HCT116 (cell line): ENCODE measurements at places on chromosomes 7 and 10.

- no peak for DNase-seq
Measured at GRCh38 chr10:96260014-96260413, 11.4 kb downstream of the BLNK start.

- DNase-seq = no peak
Measured at GRCh38 chr7:83629117-83629880, 19.6 kb downstream of the SEMA3E start.

GRCh38 chr7:55538538-55538937, 33.8 kb downstream of the VOPP1 start:
- DNase-seq = no peak

DNA sequence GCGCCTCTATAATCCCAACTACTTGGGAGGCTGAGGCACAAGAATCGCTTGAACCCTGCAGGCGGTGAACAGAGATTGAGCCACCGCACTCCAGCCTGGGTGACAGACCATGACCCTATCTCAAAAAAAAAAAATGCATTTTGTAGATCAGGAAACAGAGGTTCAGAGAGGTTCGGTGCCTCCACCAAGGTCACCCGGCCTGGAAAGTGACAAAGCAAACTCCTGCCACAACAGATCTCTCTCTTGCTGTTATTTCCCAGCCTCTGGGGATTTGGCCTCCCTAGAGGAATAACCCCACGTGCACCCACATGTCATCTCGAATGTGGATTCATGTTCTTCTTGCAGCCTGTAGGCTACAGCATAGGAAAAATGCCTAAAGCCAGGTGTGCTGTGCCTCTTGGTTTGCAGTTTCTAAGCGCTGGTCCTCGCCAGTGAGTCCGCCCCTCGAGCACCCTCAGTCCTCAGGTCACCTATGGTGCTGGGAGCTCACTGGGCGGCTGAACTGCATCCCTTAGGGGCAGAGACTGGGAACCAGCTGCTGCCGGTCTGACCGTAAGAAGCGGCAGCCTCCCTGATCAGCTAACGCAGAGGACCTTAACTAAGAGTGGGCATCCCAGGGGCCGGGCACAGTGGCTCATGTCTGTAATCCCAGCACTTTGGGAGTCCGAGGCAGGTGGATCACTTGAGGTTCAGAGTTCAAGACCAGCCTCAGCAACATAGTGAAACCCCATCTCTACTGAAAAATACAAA, 51.7 kb upstream of the SH2B2 start:
- no peak for DNase-seq

DNA sequence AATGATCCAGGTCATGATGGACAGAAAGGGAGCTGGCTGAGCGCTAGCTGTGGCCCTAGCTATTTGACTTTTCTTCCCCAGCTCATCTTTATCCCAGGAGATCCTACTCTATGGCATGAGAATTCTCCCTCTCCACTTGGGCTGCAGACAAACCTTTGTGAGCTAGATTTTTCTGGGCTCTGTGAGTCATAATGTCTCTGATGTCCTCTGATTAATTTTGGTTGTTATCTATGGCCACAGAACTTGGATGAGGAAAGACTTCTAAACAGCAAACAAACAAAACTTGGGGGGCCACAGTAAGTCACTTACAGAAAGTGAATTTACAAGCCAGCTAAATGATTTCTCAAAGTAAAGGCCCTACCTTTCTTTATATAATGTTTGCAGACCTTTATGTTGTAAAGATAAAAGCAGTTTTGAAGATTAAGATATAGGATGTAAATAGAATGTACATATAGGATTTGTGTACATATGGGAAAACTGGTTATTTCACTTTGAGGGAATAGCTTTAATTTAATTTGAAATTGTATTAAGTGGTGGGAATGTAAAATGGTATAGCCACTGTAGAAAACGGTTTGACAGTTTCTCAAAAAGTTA, 10.4 kb downstream of the ABLIM1 start:
- no peak for DNase-seq

DNA sequence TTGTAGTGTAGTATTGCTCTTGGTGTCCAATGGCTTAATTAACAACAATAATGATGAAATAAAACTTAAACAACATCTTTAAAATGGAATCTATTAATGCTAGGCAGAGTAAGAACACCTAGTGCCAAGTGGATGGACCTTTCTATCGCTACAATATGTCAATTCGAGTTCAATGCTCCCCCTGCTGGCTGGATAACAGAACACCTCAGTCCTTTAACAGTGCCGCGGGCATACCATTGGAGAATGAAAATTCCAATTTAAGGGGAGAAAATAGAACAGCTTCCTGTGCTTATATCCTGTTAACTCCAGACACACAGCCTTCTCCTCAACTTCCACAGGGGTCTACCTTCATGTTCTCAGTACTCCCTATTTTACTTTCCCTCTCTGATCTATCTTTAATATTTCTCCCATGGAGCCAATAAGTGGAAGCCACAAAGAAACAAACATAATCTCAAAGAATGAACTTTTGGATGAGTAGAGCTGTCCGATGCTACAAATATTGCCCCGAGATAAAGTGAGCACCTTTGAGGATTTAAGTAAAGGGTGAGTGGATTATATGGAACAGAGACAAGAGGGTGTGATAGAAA, 41.4 kb downstream of the COL1A2 start:
- peak; percentile 54 for DNase-seq

GRCh38 chr7:128055637-128056036, 24.4 kb upstream of the LRRC4 start:
- no peak for DNase-seq

DNA sequence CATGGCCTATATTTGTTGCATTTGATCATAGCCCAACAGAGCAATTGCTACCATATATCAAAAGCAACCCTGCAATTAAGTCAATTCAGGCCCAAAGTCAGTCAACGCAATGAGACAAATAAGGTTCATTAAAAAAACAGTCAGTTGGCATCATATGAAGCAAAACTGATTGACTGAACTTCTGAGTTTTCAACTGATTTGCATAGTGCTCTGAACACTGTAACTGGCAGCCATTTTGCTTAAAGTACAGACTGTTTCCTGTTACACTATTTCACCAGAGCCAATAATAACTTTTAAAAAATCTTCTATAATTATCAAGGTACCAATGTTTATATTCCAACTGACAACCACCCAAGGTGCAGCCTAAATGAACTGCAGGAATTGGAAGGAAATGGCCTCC, 68.4 kb upstream of the RAPGEF5 start:
- no peak for DNase-seq

- DNase-seq = no peak
Measured at GRCh38 chr7:521221-522070, 1.8 kb upstream of the PDGFA start.

GRCh38 chr7:22295402-22296264, 61.3 kb downstream of the RAPGEF5 start:
- DNase-seq = no peak

GRCh38 chr7:92758796-92759431, 77.5 kb downstream of the CDK6 start:
- DNase-seq = no peak

DNA sequence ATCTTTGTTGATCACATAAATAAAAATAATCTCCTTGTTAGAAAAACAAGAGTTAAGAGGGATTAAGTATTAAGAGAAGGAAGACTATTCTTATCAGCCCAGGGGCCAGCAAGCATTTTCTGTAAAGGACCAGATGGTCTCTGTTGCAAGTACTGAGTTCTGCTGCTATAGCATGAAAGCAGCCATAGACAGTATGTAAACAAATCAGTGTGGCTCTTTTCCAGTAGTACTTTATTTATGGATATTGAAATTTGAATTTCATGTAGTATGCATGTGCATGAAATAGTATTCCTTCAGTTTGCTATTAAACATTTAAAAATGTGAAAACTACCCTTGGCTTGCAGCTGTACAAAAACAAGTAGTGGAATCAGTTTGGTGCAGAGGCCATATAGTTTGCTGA, 81.7 kb downstream of the STK31 start:
- no peak for DNase-seq

- DNase-seq = no peak
Measured at GRCh38 chr10:99731306-99732032, 458 bp downstream of the COX15 start.

DNA sequence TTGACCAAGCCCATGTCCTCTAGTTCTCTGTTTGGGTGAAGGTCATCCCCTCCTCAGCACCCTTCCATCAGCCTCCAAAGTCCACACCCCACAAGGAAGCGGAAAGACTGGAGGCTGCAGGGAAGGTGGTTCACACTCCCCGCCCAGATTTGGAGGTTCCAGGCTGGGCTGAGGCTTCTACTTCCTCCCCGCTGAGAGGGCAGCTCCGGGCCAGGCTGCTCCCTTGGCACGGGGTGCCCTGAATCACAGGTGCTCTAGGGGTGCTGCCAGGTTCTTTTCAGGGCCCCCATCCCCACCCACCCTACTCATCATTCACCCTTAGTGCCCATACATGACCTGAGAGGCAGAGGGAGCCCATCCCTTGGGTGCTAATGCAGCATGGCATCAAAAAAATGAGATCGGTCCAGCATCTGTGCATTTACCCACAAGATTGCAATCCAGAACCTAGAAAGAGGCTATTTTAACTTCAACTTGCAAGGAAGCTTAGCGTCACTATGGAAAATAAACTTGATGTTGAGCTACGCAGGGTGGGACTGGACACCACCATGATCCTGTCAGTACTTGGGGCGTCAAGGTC, 47.3 kb upstream of the ZMIZ1 start:
- no peak for DNase-seq

- no peak for DNase-seq
Measured at GRCh38 chr10:34731885-34732701, 83.0 kb downstream of the PARD3 start.

DNA sequence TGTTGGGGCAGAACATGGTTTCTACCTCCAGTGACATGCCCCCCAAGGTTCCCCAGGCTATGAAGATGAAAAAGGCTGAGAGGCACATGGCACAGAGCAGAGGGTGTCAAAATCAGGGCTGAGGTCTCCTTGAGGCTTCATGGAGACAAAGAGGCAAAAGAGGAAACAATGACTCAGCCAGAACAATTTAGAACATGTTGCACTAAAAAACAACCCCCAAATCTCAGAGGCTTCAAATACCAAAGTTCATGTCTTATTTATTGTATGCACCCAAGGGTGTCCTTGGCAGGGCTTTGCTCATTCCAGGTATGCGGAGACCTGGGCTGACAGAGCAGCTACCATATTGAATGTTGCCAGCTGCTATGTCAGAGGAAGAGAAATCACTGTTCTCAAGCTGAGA, 964.1 kb downstream of the GRID1 start:
- DNase-seq = no peak

DNA sequence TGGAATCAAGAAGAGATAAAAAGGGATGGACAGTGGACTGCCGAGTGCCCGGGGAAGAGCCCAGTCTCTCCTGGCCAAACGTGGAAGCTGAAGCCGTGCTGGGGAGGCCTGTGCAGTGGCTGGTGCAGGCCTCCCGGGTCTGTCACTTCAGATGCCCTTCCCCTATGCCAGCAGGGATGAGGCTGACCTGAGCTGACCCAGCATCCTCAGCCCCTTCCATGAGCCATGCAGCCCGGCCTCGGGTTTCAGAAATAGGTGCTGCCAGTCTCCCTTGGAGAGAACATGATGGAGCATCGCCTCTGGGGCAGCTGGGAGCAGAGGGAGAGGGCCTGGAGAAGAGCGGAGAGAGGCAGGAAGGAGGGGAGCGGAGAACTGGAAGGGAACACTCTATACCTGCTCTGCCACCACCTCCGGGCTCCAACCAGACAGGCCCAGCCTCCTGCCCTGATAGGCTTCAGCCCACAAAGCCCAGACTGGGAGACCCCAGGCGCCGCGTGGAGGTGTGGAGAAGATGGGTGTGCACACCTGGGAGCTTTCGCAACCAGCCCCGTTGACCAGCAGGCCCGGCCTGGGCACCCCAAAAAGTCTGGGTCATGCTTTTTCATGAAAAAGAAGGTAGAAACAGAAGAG, 68.6 kb upstream of the PPP2R2D start:
- DNase-seq = no peak

DNA sequence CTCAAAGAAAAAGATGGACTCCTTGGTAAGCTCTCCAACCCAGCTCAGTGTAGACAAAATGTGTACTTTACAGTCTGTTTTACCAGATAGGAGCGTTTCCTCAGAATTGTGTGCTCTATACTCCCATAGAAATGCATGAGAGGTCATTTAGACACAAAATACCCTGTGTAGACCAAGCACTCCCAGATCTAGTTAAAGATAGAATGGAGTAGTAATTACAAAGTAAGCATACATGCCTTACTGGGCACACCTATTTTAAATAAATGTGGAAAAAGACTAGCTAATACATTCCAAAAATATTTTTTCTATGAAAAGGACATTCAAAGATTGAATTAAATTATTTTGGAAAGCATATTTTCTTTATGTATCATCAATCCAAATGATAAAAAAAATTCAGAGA, 271.9 kb upstream of the DGKB start:
- no peak for DNase-seq

DNA sequence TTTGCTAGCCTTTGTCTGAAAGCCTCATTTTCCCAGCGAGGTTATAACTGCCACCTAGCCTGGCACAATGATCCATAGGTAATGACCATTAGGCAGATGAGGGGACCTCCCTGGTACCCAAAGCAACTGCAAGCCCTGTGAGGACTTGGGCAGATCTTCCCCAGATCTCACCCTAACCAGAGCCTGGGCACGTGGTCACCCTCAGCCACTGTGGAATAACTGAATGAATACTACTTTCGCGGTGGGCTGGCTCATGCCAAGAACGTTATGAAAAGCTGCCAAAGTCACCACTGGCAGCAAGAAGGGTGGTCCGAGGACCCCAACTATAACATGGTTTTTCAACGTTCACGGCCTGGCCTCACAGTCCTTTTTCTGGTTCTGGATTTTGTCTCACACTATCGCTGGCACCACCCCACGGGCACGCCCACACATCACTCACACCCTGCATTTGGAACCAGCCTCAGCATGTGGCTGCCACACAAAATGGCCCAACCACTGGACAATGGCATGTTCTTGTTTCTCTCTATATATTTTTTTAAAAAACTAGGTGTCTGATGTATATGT, 3.4 kb downstream of the PRKAG2 start:
- no peak for DNase-seq

DNA sequence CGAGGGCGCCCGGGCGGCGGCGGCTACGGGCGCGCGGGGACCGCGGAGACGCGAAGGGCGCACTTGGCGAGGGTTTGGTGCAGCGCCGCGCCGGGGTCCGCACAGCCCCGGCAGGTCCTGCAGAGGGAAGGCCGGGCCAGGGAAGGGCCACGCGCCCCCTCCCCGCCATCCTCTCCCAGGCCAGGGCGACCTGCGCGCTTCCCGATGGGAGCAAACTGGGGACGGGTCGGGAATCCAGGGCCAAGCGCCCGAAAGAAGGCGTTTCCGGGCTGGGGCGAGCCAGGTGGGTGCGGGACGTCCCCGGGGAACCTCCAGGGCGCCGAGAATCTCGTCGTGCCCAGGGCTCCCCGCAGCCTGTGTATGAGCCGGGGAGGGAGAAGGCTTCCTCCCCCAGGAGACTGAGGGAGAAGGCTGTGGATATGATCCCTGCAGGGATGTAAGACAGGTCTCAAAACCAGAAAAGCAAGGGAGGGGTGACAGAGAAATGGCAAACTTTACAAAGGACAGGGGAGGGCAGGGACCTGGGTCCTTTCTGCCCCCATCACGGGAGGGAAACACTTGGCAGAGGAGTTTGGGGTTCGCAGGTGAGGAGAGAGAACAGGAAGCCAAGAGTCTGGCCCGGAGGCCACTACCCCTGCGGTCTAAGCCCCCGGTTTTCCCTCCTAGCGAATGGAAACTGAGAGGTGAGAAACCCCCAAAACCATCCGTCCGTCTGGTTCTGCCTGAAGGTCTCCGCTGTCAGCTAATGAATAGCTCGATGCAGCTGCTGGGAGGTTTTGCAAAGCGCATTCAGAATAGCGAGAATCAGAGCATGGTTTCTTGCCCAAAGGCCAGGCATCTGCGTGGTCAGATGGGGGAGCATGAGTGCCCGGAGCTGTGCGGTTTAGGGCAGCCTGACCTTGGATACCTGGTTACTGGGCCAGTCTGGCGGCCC, 674 bp downstream of the AMZ1 start:
- DNase-seq = no peak
